Upper lobe of left lung (tissue), 6 donors: ENCODE measurements at places on chromosomes 16 and 17. TPM values are rescaled to one million over a fixed set of nuclear protein-coding genes. Genes with fewer than 3 reads are reported as not detected.

Gene KRTAP2-2
- total RNA-seq = not detected

Gene TPSG1
- 4.1 TPM for total RNA-seq

DNA sequence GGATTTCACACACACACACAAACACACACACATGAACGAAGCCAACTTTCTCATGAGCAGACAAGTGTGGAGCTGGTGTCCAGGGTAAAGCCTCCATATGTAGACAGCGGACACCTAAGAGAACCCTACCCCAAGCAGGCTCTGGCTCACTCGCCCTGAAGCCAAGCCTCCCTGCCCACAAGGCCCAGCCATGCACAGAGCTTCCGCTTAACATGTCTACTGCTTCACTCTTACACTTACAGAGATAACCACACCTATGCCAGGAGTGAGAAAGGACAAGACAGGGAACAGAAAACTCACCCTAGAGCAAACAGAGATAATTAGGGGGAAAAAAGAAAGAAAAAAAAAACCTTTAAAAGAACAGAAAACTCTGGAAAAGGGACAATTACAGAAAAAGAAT, 67.5 kb downstream of the CYTH1 start:
- peaks cover 83% of the 10 kb centered on the region for H3K4me1 ChIP-seq
- peak overlapping the region; percentile 7 for H3K27ac ChIP-seq
- no peaks in the 10 kb centered on the region for H3K27me3 ChIP-seq
- no peak overlapping the region for H3K4me3 ChIP-seq

DNA sequence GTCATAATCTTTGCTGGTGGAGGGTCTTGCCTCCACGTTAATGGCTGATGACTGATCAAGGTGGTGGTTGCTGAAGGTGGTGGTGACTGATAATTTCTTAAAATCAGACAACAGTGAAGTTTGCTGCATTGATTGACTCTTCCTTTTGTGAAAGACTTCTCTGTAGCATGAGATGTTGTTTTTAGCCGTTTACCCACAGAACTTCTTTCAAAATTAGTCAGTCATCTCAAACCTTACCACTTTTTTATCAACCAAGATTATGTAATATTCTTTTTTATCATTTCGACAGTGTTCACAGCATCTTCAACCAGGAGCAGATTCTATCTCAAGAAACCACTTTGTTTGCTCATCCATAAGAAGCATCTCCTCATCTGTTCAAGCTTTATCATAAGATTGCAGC, 5.9 kb downstream of the UQCRC2 start:
- H3K27ac ChIP-seq = no peak overlapping the region
- H3K4me1 ChIP-seq = peaks cover 12% of the 10 kb centered on the region
- DNase-seq = no peak
- H3K27me3 ChIP-seq = no peaks in the 10 kb centered on the region
- H3K4me3 ChIP-seq = no peak overlapping the region
- peaks cover 83% of the 10 kb centered on the region for H3K36me3 ChIP-seq

GRCh38 chr17:67223924-67224323, 21.1 kb downstream of the HELZ start:
- H3K4me1 ChIP-seq = peaks cover 11% of the 10 kb centered on the region
- no peaks in the 10 kb centered on the region for H3K27me3 ChIP-seq
- DNase-seq = no peak
- no peak overlapping the region for H3K4me3 ChIP-seq

DNA sequence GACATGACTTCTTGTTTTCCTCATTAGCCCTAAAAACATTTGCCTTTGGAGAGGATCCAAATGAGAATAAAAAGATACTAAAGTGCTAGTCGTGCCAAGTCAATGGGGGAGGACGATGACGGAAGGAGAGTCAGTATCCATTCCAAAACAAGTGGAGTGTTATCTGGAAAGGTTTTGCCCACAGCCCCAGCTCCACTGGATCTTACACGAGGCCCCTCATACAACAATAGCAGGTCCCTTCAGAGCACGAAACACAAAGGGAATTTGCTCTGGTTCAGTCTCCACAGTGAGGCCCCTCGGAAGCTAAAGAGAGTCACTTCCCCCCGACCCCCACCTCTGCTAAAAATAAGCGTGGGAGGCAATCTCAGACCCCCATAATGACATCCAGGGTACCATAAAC, 496.9 kb upstream of the ZFHX3 start:
- H3K27ac ChIP-seq = no peak overlapping the region
- no peaks in the 10 kb centered on the region for H3K36me3 ChIP-seq
- no peaks in the 10 kb centered on the region for H3K27me3 ChIP-seq
- no peak overlapping the region for H3K4me3 ChIP-seq

DNA sequence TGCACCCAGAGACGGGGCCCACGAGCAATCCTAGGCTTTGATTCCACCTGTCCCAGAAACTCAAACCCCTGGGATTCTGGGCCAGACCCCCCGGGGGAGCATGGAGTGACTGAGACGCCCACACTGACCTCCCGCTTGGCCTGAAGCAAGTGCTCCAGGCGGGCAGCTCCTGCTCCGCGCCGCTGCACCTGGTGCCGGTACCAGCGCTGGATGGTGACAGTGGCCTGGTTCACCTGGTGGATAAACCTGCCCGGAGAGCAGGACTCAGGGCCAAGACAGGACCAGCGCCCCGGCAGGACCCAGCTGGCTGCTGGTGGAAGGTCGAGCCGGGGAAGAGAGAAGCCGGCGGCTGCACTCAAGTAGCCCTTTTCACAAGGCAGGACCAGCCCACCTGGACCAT, 22.6 kb downstream of the CEP131 start:
- no peak overlapping the region for H3K27ac ChIP-seq
- H3K4me3 ChIP-seq = no peak overlapping the region
- H3K4me1 ChIP-seq = peaks cover 4% of the 10 kb centered on the region
- DNase-seq = no peak
- peaks cover 16% of the 10 kb centered on the region for H3K36me3 ChIP-seq

GRCh38 chr17:44820631-44821212, 9.4 kb downstream of the GJC1 start:
- no peaks in the 10 kb centered on the region for H3K36me3 ChIP-seq
- DNase-seq = no peak
- H3K4me1 ChIP-seq = no peaks in the 10 kb centered on the region
- no peaks in the 10 kb centered on the region for H3K27me3 ChIP-seq
- H3K4me3 ChIP-seq = no peak overlapping the region
- H3K27ac ChIP-seq = no peak overlapping the region

GRCh38 chr16:25707553-25707952, 15.8 kb downstream of the HS3ST4 start:
- no peak overlapping the region for H3K4me3 ChIP-seq
- DNase-seq = no peak
- no peak overlapping the region for H3K27ac ChIP-seq

Gene AANAT
- not detected for total RNA-seq

Gene HS3ST4
- total RNA-seq = 0.44 TPM

DNA sequence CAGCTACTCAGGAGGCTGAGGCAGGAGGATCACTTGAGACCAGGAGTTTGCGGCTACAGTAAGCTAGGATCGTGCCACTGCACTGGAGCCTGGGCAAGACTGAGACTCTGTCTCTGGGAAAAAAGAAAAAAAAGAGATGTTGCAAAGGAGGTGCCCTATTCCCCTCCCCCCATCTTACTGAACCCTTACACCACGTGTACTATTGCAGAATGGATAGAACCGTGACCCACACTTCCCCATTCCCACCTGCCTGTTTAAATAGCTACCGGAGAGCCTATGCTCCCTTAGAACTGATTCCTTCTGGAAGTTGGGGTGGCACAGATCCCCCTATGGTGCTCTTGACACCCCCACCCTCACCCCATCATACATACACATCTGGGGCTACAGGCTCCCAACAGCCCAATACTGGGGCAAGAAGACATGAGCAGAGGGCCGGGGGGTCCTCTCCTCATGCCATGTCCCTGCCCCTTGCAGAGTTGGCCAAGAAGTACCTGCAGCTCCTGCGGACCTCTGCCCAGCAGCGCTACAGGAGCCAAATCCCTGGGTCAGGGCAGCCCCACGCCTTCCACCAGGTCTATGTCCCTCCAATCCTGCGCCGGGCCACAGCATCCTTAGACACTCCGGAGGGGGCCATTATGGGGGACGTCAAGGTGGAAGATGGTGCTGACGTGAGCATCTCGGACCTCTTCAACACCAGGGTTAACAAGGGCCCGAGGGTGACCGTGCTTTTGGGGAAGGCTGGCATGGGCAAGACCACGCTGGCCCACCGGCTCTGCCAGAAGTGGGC, 35.7 kb downstream of the NLRC5 start:
- H3K36me3 ChIP-seq = peaks cover 29% of the 10 kb centered on the region
- H3K27me3 ChIP-seq = no peaks in the 10 kb centered on the region
- DNase-seq = no peak
- H3K4me1 ChIP-seq = no peaks in the 10 kb centered on the region
- no peak overlapping the region for H3K4me3 ChIP-seq

DNA sequence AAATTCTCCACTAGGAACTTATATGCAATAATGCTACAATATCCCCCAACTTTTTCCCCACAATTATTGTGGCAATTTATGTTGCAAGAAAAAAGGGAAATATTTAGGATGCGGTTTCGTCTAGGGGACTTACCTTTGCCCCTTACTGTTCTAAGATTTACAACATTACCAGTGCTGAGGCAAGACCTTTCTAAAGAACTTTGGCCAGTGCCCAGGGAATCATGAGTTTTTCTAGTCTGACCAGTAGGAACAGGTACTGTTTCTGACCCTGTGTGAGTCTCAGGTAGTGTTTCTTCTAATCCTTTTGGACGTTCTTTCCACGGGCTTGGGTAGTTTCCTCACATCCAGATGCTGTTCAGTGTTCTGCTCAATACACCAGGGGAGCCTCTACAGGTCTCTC, 373.7 kb downstream of the HAPSTR1 start:
- no peak overlapping the region for H3K27ac ChIP-seq
- no peaks in the 10 kb centered on the region for H3K36me3 ChIP-seq
- H3K4me1 ChIP-seq = no peaks in the 10 kb centered on the region
- no peaks in the 10 kb centered on the region for H3K27me3 ChIP-seq
- no peak overlapping the region for H3K4me3 ChIP-seq

Gene NACA2
- not detected for total RNA-seq

Gene HSPB9
- total RNA-seq = 1.0 TPM

Gene SPATA32
- total RNA-seq = not detected

DNA sequence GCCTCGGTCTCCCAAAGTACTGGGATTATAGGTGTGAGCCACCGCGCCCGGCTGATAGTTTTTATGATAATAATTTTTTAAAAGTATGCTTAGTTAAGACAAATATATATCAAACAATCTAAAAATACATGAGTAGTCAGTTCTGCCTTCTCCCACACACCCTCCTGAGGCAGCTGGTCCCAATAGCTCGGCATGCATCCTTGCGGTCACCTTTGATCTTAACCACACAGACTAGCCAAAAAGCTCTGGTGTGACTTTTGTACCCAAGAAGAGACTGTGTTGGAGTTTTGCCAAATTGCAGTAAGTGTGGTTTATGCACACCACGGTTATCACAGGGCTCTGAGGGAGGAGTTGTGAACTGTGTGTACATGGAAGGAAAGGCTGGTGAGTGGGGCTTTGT, 25.6 kb downstream of the ATP6V0A1 start:
- H3K4me1 ChIP-seq = no peaks in the 10 kb centered on the region
- no peak for DNase-seq
- H3K27ac ChIP-seq = no peak overlapping the region
- H3K27me3 ChIP-seq = no peaks in the 10 kb centered on the region
- H3K36me3 ChIP-seq = peaks cover 71% of the 10 kb centered on the region

Gene GUCY2D
- 2.6 TPM for total RNA-seq
